ENCODE measurements at places on chromosomes 5 and 9.
A peak's percentile ranks its signal among the peaks of the same experiment; 100 is the strongest.

DNA sequence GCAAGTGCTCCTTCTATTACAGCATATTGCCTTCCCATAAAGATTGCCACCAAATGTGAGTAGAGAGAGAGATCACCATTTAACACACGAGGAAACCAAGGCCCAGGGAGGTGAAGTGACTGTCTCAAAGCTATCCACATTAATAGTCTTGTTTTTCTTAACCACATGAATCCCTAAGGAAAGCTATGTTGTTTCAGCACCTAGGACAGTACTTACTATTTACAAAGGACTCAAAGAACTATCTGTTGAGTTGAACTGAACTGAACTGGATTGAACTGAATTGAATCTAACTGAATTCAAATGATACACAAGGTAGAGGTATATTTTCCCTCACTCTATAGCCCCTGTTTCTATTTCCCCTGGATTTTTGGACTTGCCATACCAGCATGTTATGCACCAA lies 430.4 kb downstream of the CAAP1 start:
- peak; percentile 15 for DNase-seq

DNA sequence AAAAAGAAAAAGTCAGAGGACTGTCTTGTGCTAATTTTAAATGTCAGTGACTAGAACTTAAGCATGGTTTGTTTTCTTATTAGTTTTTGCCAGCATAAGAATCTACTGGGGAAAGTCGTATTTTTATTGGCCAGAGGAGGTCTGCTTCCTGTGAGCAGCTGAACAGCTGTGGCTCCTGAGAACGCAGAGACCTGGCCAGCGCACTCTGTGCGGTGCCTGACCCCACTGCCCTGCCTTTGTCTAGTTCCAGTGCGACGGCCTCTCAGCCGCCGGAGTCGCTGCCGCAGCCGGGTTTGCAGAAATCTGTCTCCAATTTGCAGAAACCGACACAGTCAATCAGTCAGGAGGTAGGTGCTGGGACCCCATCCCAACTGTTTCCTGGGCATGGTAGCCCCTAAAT lies 42.5 kb downstream of the PRRC2B start:
- DNase-seq: no peak

DNA sequence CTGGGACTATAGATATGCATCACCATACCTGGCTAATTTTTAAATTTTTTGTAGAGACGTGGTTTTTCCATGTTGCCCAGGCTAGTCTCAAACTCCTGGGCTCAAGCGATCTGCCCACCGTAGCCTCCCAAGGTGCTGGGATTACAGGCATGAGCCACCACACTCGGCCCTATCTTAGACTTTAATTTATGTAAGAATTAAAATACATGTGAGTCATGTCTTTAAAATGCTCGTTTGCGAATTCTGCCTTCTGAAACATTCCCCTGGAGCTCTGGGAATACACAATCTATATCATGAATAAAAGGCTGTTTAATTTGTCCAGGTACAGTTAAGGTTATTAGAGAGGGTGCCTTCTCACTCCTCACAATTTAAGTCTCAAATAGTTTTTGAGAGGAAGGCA lies 32.8 kb downstream of the RHOBTB3 start:
- DNase-seq: no peak

DNA sequence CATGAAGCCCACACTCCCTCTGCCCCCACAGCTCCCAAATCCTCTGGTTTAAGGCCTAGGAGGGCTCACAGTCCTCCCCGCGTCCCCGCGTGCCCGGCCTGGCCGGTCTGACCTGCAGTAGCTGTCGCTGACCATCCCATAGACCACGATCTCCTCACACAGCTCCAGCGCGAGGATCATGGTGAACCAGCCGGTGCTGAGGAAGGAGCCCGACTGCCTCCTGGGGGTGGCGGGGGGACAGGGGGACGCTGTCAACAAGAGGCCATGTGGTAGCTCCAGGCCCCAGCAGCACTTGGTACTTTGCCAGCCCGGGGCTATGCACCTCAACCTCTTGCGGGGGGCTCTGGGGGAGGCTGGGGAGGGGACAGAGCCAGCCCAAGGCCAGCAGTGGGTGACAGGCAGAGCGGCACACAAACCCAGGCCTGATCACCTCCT lies 7.0 kb downstream of the ST6GALNAC4 start:
- no peak for DNase-seq

- peak; percentile 66 for DNase-seq
Observed at GRCh38 chr5:181207214-181207959, 2.4 kb upstream of the TRIM7 start.

GRCh38 chr5:147248561-147248960 lies 13.7 kb downstream of the STK32A start:
- no peak for DNase-seq

GRCh38 chr5:99320436-99320835 lies 391.6 kb upstream of the CHD1 start:
- DNase-seq: peak; percentile 2
